ENCODE measurements at places on chromosomes 6 and 20. TPM values are rescaled to one million over a fixed set of nuclear protein-coding genes. Genes with fewer than 3 reads are reported as not detected.

Gene SLC13A3
- polyA plus RNA-seq = 10.7 TPM

Gene PACSIN1
- 0.59 TPM for polyA plus RNA-seq

Gene DNAH8
- polyA plus RNA-seq = 0.15 TPM

Gene SLC26A8
- 0.81 TPM for polyA plus RNA-seq

Gene L3MBTL1
- 9.6 TPM for polyA plus RNA-seq

Gene HRH3
- not detected for polyA plus RNA-seq

Gene VSTM2L
- polyA plus RNA-seq = 1.8 TPM

Gene UBE2J1
- 57.6 TPM for polyA plus RNA-seq

Gene RPP21
- 22.5 TPM for polyA plus RNA-seq

Gene DACT2
- 18.7 TPM for polyA plus RNA-seq

Gene EFCAB8
- polyA plus RNA-seq = 0.20 TPM

Gene LAMP5
- polyA plus RNA-seq = 6.3 TPM

DNA sequence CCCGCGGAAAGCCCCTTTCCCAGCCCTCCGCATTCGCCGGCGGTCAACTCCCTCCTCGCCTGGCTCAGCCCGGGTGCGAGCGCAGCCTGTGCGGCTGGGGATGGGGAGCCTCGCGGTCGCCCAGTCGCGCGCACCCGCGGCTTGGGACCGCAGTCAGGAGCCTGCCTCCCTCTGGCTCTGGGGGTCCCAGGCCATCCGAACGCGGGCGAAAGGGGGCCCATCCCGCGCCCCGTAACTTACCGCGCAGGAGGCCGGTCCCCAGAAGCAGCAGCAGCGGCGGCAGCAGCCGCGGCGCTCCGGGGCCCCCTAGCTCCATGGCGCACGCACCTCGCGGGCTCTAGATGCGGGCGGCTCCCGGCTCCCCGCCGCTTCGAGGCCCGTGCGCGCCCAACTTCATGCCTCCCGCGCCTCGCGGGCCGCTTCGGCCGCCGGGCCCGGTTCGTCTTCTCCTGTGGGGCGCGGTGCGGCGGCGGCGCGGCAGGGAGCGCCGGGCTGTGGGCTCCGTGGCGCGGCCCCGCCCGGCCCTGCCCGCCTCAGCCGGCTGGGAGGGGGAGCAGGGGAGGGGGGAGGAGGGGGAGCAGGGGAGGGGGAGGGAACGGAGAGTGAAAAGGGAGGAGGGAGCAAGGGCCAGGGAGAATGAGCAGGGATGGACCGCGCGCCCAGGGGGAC lies at the start of gene CHRNA4:
Gene CHRNA4 (minus strand): TSS at position 500 of the 669 bp plus-strand sequence. CDS start 184 bp downstream, at position 316.
- no peak for DNase-seq

DNA sequence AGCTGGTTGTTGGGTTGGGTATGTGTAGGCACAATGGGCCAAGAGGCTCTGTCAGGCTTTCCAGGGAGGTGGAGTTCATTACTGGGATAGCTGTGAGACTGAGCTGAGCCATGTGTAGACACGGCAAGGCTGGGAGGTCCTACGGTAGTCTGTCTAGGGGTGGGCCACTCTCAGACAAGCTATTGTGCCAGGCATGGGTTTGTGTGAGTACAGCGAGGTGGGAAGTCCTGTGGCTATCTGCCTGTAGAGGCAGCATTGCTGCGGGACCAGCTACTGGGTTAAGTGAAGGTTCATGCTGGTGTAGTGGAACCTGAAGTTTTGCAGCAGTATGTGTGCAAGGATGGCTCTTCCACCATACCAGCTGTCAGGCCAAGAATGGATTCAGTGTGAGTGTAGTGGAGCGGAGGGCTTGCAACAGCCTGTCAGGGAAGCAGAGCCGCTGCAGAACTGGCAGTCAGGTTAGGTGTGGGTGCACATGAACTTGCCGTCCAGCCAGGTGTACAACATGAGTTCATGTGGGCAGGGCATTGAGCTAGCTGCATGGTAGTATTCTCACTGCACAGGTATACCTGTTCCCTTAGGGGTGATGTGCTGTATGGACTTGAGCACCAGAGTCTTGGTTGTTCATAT lies 78.0 kb upstream of the CENPW start:
- DNase-seq = no peak

DNA sequence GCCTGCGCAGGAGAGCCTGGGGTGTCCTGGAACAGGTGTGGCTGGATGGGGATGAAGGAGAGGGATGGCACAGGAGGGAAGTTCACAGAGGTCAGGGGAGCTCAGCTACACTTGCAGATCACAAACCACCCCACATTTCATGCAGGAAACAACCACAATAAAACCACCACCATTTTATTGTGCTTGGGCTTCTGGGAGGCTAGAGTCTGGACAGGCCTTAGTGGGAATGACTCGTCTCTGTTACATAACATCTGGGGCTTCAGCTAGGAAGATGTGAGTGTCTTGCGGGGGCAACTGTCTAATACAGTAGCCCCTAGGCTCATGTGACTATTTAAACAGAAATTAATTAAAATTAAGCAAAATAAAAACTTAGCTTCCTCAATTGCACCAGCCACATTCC lies 33.4 kb downstream of the SNX5 start:
- DNase-seq = no peak

- DNase-seq = no peak
Measured at GRCh38 chr20:20367575-20368417, at the start of gene INSM1. INSM1 (plus strand) TSS chr20:20368104; CDS start chr20:20368268, 164 bp downstream.

- no peak for DNase-seq
Measured at GRCh38 chr6:782141-782540, 89.2 kb upstream of the EXOC2 start.

DNA sequence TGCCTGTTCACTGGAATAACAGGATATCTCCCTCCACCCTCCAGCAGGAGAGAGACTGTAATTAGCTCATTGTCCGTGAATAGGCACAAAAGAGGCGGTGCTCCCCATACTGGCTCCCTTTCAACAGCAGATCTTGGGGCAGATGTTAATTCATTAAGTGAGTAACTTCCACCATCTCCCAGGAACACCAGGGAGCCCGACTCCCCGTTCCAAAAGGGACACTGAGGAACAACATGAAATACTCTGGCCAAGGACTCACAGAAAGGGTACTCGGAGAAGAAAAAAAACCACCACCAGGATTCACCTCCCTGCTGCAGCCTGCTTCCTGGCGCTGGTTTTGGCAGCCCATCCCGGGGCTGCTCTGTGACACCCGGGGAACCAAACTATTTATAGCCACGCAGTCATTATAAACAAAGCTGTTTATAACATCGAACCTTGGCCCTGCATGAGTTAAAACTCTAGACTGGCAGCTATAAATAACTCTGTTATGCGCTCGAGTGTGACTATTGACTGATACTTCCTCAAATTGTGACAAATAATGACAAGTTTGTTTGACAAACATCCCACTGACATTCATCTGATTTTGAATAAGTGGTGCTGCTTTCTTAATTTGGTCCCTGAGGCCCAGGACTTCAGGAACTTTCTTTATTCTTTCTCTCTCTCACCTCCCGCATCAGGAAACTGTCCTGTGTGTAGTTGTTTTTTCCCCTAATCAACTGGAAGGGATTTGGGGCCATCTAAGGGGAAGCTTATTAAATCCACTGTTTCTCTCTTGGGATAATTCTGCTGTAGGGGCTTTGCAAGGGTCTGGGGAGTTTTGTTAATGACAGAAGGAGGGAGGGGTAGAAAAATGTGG lies 521.6 kb downstream of the CD83 start:
- DNase-seq = no peak

DNA sequence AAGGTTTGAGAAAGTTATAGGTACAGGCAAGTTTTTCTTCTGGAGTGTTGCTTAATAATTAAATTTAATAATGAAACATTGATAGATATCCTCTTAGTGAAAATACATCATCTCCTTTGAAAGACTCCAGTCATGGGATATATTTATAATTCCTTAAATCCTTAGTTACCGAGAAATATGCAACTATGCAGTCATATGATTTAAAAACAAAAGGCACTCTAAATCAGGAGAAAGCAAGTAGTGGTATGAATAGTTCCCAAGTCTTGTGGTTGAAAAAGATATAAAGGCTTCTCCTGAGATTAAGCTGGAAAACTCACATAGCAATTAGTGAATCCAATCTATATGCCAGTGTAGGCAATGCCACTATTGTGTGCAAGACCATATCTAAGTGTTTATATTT lies 475.4 kb downstream of the EYS start:
- no peak for DNase-seq

DNA sequence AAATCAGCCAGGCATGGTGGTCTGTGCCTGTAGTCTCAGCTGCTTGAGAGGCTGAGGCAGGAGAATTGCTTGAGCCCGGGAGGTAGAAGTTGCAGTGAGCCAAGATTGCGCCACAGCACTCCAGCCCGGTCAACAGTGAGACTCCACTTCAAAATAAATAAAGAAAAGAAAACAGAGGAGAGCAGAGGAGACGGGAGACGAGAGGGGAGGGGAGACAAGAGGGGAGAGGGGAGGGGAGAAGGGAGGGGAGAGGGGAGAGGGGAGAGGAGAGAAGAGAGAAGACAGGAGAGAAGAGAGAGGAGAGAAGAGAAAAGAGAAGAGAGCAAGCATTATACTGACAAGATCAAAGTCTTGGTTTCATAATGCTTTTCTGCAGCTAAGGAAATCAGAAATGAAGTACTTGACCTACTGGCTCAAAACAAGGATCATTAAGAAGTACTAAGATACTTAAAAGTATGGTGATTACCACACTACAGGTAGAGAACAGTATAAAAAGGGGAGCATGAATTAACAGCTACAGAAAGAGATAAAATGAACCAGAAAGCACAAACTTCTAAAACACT lies 30.5 kb downstream of the FAM8A1 start:
- no peak for DNase-seq

DNA sequence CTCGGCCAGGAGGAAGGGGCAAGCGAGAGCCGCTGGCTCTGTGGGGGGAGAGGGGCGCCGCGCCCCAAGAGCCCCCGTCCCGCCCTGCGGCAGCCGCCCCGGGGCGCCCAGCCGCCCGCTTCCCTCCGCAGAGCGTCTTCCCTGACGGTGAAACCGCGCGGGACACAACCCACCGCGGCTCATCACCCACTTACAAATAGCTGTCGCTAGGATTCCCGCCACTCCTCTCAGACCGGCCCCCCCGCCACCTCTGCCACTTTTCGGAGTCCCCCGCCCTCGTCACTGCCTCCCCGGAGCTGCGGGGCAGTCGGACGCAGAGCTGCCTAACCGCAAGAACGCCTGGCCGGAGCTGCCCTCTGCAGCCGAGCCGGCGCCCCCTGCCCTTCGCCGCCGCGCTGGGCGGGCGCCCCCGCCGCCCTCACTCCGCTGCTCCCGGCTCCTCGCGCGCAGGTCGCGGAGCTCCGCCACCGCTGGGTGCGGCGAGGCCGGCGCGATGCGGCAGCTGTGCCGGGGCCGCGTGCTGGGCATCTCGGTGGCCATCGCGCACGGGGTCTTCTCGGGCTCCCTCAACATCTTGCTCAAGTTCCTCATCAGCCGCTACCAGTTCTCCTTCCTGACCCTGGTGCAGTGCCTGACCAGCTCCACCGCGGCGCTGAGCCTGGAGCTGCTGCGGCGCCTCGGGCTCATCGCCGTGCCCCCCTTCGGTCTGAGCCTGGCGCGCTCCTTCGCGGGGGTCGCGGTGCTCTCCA lies at the start of gene SLC35D3:
Gene SLC35D3 (plus strand): TSS at position 366 of the 749 bp plus-strand sequence. CDS start 128 bp downstream, at position 494.
- no peak for DNase-seq

DNA sequence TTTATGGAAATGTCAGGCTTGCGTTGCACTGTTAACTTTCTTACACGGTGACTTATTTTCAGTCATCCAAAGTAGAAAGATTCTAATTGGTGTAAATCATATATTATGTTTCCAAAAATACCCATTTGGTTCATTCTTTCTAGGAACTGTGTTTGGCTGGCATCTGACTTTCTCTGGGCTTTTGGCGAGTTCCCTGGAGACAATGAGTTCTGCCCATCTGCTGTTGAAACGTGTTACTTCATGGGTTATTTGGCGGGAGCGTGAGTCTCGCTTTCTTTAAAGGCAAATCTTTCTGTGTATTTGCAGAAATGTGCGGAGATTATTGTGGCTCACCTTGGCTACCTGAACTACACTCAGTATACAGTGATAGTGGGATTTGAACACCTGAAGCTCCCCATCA lies 29.5 kb downstream of the TMEM181 start:
- no peak for DNase-seq

- DNase-seq = no peak
Measured at GRCh38 chr6:95248499-95248898, 328.8 kb upstream of the MANEA start.

DNA sequence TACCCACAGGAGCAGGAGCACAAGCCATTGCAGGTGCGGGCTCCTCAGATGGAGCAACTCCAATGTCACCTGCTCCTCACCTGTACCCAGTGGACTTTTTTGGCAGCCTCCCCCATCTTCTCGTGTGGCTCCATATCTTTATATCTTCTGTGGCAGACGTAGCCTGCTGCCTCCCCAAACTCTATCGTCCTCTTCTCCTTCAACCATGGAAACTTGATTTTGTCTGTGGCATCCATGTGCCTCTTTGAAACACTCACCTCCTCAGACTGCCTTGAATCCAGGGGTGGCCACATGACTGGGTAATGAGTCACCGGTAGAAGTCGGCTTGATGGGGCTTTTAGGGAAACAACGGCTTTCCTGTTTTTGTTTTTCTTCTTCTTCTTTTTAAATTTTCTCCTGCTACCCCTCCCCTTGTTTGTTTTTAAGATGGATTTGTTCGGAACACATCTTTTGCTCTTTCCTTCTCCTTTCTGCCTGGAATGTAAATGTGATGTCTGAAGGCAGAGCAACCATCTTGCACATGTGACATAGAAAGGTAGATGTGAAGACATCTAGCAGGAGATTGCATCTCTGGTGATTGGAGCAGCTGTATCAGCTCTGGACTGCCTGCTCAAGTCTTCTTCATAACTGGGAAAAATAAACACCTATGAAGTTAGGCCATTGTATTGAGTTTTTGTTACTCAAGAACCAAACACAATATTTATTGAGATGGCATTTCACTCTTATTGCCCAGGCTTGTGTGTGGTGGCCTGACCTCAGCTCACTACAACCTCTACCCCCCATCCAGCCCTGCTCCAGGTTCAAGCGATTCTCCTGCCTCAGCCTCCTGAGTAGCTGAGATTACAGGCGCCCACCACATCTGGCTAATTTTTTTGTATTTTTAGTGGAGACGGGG lies 69.9 kb upstream of the DDR1 start:
- DNase-seq = no peak

- no peak for DNase-seq
Measured at GRCh38 chr20:40887105-40887504, 141.5 kb upstream of the TOP1 start.

- no peak for DNase-seq
Measured at GRCh38 chr6:158839796-158840195, 20.6 kb upstream of the EZR start.

GRCh38 chr6:56618050-56618449 lies 24.6 kb downstream of the DST start:
- no peak for DNase-seq

- DNase-seq = no peak
Measured at GRCh38 chr6:47344022-47344421, 34.3 kb upstream of the TNFRSF21 start.

- no peak for DNase-seq
Measured at GRCh38 chr6:41523915-41524633, 22.1 kb upstream of the FOXP4 start.

All from left renal pelvis (tissue), 4 donors.